HS-27A (cell line): ENCODE measurements at places on chromosomes 3 and 15.

GRCh38 chr15:89963301-89964231, 37.6 kb upstream of the ZNF710 start:
- no peak for DNase-seq

DNA sequence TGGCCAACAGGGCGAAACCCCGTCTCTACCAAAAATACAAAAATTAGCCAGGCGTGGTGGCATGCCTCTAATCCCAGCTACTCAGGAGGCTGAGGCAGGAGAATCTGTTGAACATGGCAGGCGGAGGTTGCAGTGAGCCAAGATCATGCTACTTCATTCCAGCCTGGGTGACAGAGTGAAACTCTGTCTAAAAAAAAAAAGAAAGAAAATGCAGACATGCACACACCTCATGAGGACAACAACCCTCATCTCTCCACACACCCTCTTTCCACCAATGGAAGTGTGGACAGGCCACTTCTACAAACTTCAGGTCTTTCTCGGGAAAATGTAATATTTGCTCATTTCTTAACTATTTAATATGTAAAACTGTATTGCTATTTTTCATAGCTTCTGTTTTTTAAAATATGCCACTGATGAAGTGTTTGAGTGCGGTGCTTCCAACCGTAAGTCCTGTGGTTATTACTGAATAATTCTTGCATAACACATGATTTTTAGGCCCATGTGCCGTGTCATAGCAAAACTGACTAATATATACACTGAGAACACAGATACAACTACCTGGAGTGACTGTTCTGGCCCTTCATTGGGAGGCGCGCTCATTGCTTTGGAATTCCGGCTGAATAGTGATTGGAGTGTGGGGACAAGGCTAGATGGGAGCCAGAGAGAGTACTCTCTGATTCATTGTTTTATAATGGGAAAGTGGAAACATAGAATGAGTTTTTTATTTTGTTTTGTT, 23.1 kb downstream of the LRRC31 start:
- peak; percentile 50 for DNase-seq

DNA sequence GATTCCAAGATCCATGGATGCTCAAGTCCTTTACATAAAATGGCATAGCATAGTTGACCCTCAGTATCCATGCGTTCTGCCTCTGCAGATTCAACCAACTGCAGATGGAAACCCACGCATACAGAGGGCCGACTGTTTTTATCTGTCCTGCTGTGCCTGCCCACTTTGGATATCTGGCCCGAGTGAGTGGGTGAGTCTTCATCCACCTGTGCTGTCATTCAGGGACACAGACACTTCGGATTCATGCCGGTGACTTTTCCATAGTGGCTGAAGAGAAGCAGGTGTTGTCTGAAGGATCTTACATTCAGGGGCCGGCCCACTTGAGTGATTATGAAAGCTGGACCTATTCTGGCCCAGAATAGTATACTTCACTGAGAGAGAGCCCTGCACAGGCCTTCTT, 85.1 kb downstream of the RYR3 start:
- DNase-seq = no peak

- no peak for DNase-seq
Observed at GRCh38 chr3:61740494-61740893, 179.1 kb downstream of the PTPRG start.

GRCh38 chr3:100425316-100425715, 24.0 kb downstream of the LNP1 start:
- DNase-seq = no peak

GRCh38 chr3:37111199-37111598, 63.2 kb downstream of the LRRFIP2 start:
- no peak for DNase-seq

- DNase-seq = no peak
Observed at GRCh38 chr15:41919954-41920538, 26.2 kb upstream of the SPTBN5 start.

DNA sequence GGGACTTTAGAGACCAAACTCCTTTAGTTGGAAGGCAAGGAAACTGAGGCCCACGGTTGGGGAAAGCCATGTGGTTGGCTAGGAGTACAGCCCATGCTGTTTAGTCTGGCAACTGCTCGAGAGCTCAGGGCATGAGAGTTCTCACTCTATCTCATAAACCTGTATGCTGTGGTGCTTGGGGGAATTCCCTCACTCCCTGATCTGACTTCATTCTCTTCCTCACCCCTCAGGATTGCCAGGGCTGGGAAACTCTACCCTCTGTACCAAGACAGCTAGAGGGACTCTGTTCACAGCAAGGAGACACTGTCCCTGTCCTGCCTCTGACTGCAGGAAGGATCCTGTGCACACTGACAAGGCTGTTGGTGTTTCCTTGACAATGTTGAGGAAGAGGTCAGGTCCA, 230.2 kb downstream of the ZNF621 start:
- DNase-seq = no peak

GRCh38 chr3:154967090-154967489, 113.0 kb upstream of the MME start:
- no peak for DNase-seq

DNA sequence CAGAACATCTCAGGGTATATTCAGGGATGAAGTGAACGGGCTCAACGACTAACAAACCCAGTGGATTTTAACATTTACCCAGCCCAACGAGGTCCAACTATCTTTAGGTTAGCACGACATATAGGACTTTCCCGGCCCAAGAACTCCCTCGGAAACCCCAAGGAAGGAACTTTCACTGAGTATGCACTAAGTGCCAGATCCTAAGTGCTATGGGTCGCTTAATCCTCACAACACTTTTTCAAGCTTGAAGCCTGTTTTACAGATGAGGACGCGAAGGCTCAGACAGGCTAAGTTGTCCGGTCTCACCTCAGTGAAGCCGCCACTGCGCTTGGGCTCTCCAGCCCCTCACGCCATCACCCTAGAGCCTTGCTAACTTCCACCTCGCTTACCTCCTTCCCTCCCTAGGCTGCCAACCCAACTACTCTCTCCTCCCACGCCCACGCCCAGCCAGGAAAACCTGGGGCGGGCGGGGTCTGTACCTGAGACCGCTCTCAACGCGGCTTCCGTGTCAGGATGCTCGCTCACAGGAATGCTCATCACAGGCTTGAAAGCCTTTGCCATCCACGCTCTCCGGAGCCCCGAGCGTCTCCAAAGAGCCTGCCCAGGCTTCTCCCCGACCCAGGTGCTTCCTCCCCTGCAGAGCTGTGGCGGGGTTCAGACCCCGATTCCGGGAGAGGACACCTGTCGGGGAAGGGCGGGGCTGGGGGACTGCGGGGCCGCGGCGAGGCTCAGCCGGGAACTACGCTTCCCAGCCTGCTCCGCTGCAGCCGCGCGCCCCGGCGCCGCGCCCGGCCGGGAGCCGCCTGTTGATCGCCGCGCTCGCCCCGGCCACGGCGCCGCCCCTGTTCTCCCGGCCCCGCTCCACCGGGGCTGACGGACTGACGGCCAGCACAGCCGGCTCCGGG, at the start of gene TMOD2:
Gene TMOD2, plus strand, starts transcription at position 806 of the 905 bp plus-strand sequence. CDS start 14,845 bp downstream, outside the sequence.
- no peak for DNase-seq

GRCh38 chr3:11655196-11655928, 11.6 kb upstream of the VGLL4 start:
- no peak for DNase-seq

- DNase-seq = peak; percentile 55
Observed at GRCh38 chr3:131216801-131217200, 164.8 kb upstream of the NUDT16 start.

DNA sequence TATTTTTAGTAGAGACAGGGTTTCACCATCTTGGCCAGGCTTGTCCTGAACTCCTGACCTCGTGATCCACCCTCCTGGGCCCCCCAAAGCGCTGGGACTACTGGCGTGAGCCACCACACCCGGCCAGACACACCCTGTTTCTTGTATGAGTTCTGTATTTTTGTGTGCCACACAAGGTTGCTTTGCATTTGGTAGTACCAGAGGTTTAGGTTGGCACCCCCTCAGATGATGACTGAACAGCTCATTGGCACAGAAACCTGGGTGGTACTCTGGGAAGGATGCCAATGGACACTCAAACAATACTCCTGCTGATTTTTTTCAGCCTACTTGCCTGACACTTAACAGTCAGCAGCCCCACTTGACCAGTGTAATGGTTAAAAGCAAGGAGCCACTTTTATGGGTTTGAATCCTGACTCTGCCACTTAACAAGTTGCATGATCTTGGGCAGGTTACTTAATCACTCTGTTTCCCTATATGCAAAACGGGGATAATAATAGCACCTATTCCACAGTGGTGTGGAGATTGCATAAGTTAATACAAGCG, 39.2 kb upstream of the BCL2A1 start:
- DNase-seq = peak; percentile 36

DNA sequence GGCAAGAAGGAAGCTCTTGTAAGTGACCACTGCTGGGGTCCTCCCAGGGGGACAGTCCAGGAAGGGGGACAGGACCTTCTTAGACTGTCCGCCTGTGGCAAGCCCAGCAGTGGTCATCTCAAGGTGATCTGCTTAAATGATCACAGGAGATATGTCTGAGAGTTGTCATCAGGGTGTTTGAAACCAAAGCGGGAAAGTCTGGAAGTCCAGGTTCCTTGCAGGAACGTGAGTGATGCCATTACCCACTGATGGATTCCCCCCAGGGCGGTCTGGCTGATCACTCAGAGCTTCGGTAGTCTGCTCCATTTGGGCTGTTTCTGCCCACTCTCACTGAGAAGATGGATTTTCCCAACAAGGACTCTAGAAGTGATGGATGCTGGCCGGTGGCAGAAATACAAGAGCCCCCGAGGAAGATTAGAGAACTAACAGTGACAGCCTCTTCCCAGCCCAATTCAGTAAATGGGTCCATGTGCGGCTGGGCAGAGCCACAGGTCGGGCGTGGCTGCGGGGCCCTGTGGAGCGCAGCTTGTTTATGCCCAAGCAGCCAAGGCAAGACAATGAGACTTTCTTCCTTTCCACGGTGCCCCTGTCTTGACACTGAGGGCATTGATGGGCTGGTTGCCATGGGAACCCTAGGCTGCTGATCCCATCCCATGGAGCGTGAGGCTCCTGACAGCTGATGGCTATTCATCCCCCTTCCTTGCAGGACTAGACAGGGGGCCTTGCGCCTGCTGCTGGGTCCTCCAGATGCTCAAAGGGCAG, 9.5 kb downstream of the PCSK6 start:
- DNase-seq = no peak

DNA sequence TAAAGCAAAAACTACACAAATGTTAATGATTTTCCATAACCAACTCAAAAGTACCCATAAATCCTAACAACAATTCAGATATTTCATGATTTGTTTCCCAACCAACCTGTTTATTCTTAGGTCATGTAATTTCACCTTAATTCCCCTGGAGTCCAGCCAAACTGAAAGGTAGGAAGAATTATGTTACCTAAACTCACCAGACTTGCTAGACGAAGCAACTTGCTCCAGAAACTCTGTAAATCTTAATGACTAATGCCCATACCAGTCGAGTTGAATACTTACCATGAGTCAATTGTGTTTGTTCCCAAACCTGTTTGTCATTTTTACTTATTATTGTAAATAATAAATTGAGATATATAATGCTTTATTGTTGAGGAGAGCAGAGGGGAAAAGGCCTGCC, 1030.0 kb downstream of the TBL1XR1 start:
- no peak for DNase-seq

- DNase-seq = no peak
Observed at GRCh38 chr3:114933407-114933806, 213.7 kb downstream of the ZBTB20 start.

GRCh38 chr3:39990532-39990931, 181.1 kb downstream of the MYRIP start:
- DNase-seq = peak; percentile 56

DNA sequence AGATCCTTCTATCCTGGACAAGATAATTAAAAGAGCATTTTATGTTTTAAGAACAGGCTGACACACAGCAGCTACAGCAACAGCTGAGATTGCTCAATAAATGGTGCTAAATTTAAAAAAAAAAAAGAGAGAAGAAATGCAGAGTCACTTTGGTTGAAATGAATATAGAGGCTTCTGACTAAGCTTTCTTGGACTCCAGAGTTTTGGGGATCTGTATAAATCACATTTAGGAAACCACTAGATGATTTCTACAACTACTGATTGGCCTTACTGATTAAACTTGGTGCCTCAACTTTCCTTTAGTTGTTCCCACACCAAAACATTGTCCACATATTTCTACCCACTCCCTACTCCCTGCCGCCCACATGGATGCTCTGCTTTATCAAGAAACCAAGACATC, 132.9 kb upstream of the ZBTB20 start:
- DNase-seq = no peak

GRCh38 chr3:71360180-71360579, 223.3 kb downstream of the FOXP1 start:
- DNase-seq = no peak
